Left cardiac atrium (tissue), 4 donors: ENCODE measurements at places on chromosomes 3 and 15.

- DNase-seq: no peak
These were observed 766 bp downstream of the FAM98B start for GRCh38 chr15:38454696-38455090.

DNA sequence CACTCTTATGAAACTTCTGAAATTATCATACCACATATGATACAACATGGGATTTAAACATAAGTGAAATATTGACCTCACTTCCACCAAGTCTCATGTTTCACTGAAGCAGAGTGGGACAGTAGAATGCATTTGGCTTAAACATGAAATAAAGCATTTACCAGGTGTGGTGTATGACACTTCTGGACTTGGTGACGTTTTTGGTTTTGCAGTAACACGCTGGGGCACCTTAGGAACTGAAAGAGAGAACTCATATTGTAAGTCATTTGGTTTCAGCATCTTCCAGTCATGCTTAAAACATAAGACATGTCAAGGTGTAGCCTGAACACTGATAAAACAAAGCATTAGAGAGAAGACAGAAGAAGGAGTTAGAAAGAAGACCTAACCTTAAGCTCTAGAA lies 95.3 kb downstream of the TFG start:
- DNase-seq: no peak

GRCh38 chr3:71891483-71891882 lies 106.5 kb upstream of the PROK2 start:
- no peak for DNase-seq

- no peak for DNase-seq
These were observed 74.0 kb downstream of the RBMS3 start for GRCh38 chr3:29354894-29355293.

DNA sequence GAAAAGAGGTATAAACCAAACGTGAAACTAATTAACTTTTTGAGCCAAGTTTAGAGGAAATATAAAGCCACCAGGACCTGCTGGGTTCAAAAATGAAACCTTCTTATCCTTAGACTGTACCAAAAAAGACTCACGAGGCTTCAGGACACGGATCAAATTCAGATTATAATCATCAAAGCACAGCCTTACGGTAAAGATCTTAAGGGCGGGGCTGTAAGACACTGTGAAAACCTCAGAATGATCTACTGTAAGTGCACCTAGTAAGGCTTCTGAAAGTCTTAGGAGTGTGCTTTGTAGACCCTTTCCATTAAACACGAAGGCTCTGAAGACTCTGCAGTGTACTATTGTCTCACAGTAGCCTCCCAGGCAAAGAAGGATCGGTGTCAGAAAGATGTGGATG lies 26.8 kb downstream of the TARS3 start:
- no peak for DNase-seq

DNA sequence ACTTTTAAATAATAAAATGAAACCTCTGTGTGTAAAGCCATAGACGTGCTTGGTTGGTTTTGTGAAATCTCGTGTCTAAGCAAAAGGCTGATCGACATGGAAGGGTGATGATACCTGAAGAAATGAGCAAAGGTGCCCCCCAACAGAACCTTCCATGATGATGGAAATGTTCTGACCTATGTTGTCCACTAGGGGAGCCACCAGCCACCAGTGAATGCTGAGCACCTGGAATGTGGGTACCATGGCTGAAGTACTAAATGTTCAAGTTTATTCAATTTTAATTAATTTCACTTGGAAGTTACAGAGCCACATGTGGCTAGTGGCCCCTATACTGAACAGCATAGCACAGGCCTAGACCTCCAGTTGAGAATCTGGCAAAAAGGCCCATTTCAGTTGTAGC lies 158.8 kb downstream of the POLR2M start:
- DNase-seq: no peak

GRCh38 chr3:194098081-194098842 lies 37.7 kb upstream of the HES1 start:
- no peak for DNase-seq
